ENCODE measurements at places on chromosomes 6 and 20.
A peak's percentile ranks its signal among the peaks of the same experiment; 100 is the strongest.

DNA sequence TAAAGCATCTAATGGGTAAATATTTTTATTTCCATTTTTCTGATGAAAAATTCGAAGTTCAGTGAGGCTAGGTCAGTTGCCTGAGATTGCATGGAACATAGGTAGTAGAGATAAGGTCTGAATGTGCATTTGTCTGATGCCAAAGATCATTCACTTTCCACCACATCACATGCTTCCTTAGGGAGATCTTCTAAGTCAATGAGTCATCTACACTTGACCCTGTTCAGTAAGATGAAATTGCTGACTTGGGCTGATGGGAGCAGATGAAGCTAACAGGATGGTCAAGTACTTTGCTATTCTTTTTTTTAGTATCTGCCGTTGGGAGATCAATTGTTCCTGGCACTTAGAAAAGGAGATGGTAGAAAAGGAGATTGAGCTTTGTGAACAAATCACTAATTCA, 511.3 kb downstream of the PHF3 start:
- DNase-seq: no peak

GRCh38 chr6:63347599-63347998, 27.8 kb upstream of the LGSN start:
- no peak for DNase-seq

- DNase-seq: no peak
Measured at GRCh38 chr20:38859070-38859690, 53.7 kb downstream of the PPP1R16B start.

DNA sequence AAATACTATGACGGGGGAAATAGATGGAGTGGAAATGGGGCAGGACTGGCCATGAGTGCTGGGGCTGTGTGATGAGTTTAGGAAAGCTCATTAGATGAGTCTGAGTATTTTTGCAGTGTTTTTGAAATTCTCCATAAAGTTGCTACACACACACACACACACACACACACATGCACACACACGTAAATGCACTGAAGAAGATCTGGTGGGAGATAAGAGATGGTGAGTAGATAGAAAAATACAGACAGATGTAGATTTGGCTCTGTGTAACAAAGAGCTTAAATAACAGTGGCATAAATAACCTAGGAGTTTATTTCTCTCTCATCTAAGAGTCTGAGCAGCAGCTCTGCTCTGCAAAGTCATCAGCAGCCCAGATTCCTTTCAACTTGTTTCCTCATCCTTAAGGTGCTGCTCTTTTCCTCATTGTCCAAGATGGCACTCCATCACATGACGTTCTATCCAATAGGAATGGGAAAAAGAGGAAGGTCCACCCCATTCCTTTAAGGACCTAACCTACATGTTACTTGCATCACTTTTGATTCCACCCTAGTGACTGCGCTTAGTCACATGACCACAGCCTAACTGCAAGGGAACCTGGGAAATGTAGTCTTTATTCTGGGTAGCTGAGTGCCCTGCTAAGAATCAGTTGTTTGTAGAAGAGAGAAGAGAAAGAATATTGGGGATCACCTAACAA, 76.4 kb downstream of the EYA2 start:
- peak; percentile 75 for DNase-seq

DNA sequence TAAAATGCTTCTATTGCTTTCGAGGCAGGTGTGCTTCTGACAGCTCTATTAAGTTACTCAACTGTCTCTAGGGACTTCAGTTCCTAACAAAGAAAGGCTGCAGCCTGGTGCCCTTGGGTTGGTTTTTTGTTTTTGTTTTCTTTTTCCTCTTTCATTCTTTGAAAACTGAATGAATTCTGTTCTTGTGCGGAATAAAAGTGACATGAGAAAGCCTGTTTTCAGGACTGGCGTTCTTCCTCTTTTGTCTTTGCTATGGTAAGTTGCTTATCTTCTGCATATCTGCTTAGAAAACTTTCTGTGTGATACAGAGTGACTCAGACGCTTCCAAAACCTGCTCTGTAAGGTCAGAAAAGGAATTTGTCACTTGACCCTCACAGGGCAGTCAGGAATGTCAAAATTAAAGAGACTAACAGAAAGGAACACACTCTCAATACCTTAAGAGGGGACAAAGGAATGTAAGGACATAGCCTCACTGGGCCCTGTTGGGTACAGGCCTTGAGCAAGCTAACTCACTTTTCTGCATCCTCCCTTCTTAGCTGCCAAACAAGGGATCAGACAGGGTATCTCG, 56.2 kb upstream of the NHSL1 start:
- DNase-seq: no peak

- no peak for DNase-seq
Measured at GRCh38 chr6:111091987-111092386, 4.7 kb downstream of the SLC16A10 start.

DNA sequence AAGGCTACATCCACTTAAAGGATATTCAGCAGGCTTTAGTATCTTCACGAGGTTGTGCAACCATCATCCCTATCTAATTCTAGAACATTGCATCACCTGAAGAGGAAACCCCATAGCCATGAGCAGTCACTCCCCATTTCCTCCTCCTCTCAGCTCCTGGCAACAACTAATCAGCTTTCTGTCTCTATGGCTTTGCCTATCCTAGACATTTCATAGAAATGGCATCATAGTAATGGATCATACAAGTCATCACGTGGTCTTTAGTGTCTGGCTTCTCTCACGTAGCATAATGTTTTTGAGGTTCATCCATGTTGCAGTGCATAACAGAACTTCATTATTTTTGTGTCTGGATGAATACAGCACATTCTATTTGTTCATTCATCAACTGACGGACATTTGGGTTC, 20.5 kb downstream of the SNAI1 start:
- DNase-seq: no peak

- DNase-seq: no peak
Measured at GRCh38 chr20:9200196-9200595, 131.3 kb downstream of the PLCB4 start.

- no peak for DNase-seq
Measured at GRCh38 chr6:119026822-119027221, 51.6 kb downstream of the FAM184A start.

GRCh38 chr20:14775778-14776177, 438.4 kb upstream of the FLRT3 start:
- DNase-seq: no peak

- DNase-seq: no peak
Measured at GRCh38 chr6:163329991-163330390, 84.5 kb upstream of the QKI start.

- DNase-seq: no peak
Measured at GRCh38 chr20:40786336-40786735, 97.3 kb upstream of the MAFB start.

DNA sequence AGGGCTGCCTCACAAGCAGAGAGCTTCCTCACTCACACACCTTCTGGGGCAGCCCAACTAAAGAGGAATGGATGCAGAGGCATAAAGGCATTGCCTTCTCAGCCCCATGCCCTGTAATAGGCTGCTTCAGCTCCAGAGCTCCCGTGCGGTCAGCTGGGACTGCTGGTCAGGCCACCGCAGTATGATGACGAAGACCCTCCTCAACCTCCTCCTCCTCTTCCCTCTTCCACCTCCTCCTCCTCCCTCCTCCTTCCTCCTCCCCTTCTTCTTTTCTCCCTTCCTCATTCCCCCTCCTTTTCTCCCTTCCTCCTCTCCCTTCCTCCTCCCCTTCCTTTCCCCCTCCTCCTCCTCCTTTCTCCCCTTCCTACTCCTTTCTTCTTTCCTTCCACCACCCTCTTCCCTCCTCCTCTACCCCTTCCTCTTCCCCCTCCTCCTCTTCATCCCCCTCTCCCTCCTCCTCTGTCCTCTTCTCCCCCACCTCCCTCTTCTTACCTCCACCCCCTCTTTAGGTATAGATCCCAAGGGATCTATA, 465.3 kb upstream of the CDH4 start:
- DNase-seq: no peak

GRCh38 chr20:2849529-2849928, 9.0 kb downstream of the VPS16 start:
- DNase-seq: no peak

GRCh38 chr6:1144842-1145767, 166.8 kb upstream of the FOXQ1 start:
- DNase-seq: no peak

DNA sequence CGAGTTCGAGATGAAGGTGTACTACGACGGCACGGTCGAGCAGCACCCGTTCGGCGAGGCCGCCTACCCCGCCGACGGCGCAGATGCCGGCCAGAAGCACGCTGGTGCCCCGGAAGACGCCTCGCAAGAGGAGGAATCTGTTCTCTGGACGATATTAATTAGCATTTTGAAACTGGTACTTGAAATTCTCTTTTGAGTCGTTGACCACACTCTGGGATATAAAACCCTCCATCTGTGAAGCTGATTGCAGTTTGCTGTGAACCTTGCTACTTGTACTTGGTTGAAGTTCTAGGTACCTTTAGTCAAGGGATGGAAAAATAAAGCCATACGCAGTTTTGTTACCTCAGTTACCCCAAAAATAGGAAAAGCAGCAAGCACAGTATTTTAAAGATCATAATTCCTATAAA, 917 bp downstream of the C6orf120 start:
- no peak for DNase-seq

GRCh38 chr6:101395345-101395744, 1.8 kb downstream of the GRIK2 start:
- DNase-seq: no peak

DNA sequence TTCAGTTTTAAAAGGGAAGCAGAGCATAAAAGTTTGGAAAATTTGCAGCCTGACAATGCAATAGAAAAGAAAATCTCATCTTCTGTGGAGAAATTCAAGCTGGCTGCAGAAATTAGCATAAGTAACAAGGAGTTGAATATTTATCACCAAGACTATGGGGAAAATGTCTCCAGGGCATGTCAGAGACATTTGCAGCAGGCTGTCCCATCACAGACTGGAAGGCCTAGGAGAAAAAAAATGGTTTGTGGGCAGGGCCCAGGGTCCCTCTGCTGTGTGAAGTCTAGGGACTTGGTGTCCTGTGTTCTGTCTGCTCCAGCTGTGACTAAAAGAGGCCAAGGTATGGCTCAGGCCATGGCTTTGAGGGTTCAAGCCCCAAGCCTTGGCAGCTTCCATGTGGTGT, 8.1 kb upstream of the LAMA2 start:
- DNase-seq: no peak

DNA sequence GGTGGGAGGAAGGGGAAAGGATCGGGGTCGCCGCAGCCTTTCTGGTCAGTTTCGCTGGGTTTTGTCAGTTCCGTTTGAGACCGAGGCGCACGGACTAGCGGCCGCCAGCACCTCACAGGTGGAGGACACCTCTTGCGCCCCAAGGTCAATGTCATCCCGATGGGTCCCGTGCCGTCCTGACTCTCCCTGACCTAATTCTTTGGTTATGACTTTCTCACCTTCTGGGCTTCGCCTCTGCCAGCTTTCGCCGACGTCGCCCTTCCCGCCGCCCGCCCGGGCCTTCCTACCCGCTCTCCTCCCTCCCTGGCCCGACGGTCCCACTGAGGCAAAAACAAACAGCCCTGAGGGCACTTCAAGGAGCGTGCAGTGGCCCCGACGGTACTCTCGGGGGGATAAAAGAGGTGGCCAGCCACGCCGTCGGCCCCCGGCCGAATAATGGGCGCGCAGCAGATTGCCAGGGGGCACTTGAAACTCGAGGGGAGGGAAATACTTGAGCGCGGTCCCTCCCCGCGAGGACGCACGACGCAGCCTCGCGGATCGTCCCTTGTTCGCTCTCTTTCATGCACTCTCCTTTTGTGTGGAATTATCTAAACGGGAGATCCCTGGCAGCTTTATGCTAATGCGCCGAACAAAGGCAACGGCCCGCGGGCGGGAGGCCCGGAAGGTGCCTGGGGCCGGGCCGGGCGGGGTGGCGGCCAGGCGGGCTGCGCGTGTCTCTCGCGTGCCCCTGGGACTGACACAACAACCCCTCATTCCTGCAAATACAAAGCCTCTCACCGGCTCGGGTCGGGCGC, 3.9 kb upstream of the INSM1 start:
- DNase-seq: no peak

DNA sequence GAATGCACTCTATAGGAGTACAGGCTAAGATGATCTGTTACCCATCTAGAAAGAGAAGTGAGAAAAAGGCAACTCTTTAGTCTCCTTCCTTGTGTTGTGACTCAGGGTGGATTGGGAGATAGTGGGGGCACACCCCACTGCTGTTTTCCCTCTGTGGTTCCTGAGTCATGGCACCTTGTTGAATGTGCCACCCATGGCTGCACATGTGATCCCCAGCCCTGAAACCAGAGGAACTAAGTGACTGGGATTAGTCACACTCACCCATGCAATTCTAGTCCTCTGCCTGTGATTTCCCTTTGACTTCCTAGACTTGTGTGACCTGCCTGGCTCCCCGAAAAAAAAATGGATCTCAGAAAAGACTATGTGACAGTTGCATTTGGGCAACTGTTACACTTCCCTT, 48.6 kb upstream of the HTR1B start:
- DNase-seq: no peak

GRCh38 chr6:159134701-159135364, 34.4 kb upstream of the FNDC1 start:
- peak; percentile 83 for DNase-seq

DNA sequence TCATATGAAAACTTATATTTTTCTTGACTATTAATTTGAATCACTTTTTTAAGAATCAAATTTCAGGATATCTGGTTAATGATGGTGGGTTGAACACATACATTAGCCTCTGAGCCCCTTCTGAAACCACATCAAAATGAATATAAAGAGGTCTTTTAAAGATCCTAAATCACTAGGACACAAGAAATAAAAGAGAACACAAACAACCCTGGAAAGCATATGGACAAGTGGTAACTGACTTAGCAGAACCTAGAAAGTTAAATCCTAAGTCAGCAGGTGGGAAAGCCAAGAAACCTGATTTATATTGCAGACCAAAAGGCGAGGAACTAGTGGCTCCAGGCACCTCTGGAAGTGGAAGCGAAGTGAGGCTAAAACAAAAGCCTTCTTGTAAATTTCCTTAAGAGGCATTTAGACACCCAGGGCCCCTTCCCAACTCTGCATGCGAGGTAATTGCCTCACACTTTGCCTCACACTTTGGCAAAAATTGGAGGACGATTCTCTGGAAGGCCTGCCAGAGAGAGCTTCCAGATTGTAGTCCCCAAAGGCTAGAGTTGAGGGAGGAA, 293.9 kb downstream of the KHDC1L start:
- no peak for DNase-seq

DNA sequence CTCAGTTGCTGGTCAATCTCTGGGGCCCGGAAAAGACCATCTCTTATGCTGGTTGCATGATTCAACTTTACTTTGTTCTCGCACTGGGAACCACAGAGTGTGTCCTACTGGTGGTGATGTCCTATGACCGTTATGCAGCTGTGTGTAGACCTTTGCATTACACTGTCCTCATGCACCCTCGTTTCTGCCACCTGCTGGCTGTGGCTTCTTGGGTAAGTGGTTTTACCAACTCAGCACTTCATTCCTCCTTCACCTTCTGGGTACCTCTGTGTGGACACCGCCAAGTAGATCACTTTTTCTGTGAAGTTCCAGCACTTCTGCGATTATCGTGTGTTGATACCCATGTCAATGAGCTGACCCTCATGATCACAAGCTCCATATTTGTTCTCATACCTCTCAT, 4.3 kb downstream of the OR2J3 start:
- DNase-seq: no peak
